ENCODE measurements at places on chromosomes 1 and 21.

DNA sequence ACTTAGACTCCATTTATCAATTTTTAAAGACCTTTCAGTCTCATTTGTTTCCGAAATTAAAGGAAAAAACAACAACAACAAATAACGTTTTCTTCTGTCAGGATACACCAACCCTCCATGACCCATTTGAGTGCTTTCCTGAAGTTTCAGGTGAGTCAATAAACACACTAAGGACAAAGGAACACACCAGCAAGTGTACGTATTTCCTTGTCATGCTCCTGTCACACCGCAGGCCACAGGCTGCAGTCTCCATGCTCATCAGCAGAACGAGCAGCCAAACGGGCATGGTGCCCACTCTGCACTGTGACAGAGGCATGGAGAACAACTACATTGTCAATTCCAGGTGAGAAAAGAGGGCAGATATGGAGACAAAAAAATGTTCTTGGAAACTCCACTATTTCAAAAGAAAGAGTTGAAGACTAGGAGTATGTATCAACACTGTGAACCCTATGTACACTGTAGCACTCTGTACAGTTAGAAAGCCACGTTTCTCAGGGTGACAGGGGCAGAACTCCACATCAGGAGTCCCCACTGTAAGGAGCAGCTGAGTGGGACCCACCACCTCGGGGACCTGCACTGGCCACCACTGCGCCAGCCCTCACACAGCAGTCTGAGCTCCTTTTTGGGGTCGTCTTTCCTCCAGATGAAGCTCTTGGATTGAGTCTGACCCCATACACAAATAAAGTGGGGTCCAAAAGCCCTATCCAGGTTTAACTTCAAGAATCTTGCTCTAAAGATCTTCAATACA lies 2.6 kb downstream of the PTTG1IP start:
- DNase-seq = peak; percentile 39

GRCh38 chr1:22318279-22318981 lies 133.2 kb upstream of the ZBTB40 start:
- DNase-seq = no peak

DNA sequence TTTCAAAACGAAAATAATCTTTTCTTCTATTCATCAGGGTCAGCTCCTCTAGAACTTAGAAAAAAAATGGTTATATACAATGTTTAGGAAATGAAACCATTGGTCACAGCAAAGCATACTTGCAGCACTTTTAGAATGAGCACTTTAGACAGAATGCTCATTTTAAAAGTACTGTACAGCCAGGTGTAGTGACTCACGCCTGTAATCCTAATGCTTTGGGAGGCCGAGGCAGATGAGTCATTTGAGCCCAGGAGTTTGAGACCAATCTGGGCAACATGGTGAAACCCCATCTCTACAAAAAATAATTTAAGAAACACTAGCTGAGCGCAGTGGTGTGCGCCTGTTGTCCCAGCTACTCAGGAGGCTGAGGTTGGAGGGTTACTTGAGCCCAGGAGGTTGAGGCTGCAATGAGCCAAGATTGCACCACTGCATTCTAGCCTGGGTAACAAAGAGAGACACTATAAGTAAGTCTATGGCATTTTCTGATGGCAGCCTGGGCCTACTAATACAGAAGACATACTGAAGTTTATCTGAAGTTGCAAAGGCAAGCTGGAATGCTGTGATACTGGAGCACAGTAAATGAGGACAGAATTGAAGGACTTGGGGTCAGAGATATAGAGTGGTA lies 48.9 kb upstream of the ZNF326 start:
- no peak for DNase-seq

GRCh38 chr1:226838456-226838855 lies 32.0 kb upstream of the PSEN2 start:
- no peak for DNase-seq

DNA sequence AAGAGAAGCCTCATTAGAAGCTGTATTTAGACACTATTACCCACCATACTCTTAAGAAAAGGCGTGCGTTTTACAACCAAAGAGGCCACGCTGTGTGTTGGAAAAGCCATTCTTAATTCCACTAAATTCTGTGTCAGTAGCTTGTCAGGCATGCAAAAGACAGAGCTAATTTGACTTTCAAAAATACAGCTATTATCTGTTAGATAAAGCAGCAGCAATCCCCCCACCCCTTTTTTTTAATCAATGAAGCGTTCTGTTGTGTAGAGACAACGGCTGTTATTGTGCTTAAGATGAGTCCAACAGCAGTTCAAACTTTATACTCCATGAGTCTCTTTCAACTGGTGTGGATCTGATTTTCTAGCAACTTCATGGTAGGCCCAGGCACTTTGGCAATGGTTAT lies 43.5 kb downstream of the PLA2G4A start:
- DNase-seq = no peak

- no peak for DNase-seq
Observed at GRCh38 chr21:45067462-45068285, 6.7 kb upstream of the ADARB1 start.

DNA sequence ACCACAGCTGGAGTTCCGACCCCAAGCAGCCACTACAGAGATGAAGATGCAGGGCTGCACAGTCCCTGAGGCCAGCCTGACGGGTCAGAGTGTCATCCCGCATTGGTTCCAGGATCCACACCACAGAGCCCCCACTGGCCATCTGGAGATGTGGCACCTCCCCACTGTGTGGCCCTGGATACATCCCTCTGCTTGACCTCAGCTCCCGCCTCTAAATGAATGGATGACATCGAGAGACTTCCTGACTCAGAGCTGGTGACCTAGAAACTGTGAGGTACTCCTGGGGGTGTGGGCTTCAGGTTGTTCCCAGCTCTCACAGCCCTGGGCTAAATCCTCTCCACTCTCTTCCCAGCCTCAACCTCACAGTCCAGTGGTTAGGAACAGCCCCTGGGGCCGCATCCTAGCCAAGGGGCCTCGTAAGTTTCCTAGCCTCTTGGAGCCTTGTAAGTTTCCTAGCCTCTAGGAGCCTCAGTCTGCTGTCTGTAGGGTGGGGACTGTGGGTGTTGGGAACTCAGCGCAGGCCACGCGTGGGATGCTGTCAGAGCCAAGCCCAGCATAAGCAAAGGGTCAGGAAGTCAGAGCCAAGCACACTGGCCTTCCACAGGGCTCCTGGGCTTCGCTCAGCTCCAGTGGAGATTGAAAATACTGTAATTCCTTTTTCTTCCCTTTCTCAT lies 87.5 kb upstream of the RUNX3 start:
- DNase-seq = no peak

- no peak for DNase-seq
Observed at GRCh38 chr1:183106746-183107145, 79.3 kb upstream of the LAMC2 start.

- no peak for DNase-seq
Observed at GRCh38 chr1:107196973-107197562, 56.2 kb downstream of the NTNG1 start.

DNA sequence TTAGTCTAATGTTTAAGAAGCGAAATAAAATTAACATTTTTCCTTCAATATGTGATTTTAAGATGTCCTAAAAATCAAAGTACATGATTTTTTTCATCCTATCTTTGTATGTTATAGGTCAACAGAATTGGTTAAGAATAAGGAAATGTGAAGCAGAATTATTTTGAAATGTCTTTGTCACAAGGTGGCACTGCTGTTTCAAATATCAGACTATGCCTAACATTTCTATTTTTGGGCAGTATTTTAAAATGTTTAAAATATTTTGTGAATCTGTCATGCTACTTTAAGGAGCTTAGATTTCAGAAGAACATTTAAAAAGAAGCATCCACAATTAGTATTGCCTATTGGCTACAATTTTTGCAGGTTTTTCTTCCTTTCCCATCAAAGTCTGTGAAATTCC lies 38.7 kb downstream of the AMY1C start:
- DNase-seq = no peak

DNA sequence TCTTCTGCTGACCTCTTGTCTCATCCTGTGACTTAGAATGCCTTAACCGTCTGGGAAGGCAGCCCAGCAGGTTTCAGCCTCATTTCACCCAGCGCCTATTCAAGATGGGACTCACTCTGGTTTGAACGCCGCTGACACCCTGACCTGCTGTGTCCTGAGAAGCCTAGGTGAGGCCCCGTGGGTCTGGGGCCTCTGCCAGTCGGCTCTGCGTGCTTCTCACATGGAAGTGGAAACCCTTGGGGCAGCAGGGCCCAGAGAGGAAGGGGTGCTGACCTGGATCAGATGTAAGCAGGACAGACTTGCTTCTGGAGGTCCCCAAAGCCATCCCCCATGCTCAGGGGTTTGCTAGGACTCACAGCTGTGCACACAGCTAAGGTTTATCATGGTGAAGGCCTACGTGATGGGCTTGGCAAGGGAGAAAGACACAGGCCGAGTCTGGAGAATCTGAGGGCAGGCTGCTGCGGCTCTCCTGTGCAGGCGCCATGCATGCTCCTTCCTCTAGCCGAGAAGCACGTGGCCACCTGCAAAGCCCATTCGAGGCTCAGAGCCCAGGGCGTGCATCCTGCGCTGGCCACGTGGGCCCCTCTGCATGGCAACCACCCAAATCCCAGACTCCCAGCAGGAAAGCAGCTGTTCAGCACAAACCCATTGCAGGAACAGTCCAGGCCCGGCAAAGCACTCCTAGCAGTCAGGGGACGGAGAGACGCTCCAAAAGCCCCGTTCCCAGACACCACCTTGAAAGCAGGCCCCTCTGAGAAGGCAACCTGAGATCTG lies 3.8 kb downstream of the TRPM2 start:
- DNase-seq = no peak

- no peak for DNase-seq
Observed at GRCh38 chr1:111723871-111724270, 15.3 kb downstream of the INKA2 start.

GRCh38 chr1:184002071-184002470 lies 35.5 kb downstream of the COLGALT2 start:
- no peak for DNase-seq

DNA sequence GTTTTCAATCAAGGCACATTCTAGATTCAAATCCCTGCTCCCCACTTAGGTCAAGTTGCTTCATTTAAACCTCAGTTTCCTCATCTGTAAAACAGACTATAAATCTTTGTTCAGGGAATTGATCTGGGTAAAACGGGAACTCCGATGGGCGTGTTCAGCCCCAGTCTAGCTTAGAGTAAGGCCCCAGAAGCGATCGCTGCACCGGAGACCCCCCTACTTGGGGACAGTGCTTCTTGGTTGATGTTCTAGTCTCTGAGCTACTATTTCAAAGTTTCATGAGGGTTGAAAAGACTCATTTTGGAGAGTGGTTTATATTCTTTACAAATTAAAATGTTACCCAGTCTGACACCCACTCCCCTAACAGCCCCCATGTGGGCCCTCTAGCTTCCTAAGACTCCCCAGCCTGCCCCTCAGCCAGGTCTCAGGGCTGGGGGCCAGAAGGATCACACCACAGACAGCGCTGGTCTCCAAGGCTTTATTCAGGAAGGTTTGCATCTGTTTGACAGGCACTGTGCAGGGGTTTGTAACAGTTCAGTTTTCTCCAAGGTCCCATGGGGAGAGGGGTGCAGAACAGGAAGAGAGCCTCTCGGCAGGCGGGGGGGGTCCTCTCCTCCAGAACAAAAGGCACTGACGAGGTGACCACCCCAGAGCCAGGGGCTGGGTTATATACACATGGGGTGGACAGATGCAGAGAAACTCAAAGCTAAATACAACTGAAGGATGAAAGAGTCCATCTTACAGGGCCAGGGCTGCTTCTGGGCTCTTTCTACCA lies 82.9 kb downstream of the STUM start:
- no peak for DNase-seq

GRCh38 chr1:18630511-18631495 lies at the start of gene PAX7:
PAX7 (plus strand) TSS chr1:18630846; CDS start chr1:18631604, 758 bp downstream.
- no peak for DNase-seq

DNA sequence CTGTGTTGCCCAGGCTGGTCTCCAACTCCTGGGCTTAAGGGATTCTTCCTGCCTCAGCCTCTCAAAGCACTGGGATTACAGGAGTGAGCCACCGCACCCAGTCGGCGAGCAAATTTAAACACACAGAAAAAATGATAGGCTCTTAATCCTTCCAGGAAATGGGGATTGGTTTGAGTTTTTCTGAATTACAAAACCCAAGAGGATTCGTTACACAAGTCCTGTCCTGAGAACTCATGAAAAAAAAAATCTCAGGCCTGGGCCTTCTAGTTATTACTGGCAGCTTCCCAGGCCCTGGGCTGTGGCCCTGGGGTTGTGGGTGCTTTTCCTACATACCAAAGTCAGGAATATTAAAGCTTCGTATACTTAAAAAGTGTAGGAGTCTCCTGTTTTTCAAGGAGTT lies 6.3 kb upstream of the IFNGR2 start:
- DNase-seq = no peak

DNA sequence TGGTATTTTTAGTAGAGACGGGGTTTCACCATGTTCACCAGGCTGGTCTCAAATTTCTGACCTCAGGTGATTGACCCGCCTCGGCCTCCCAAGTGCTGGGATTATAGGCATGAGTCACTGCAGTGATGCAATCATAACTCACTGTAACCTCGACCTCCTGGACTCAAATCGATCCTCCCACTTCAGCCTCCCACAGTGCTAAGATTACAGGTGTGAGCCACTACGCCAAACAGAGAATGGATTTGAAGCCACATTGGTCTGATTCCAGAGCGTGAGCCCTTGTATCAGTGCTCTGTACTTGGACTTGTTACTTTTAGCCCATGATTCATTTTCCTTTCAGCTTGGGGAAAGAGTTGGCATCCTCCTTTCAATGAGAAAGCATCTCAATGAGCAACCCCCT lies 14.9 kb upstream of the ZNF683 start:
- no peak for DNase-seq

All from activated CD4-positive, alpha-beta T cell treated with anti-CD3 and anti-CD28 coated beads, Interleukin-2, amount 50 U/mL, for 1 hour (primary cell).